Foreskin keratinocyte (primary cell): ENCODE measurements at places on chromosomes 1 and 21. TPM values are rescaled to one million over a fixed set of nuclear protein-coding genes. Genes with fewer than 3 reads are reported as not detected.
A peak's percentile ranks its signal among the peaks of the same experiment; 100 is the strongest.

- no peak for DNase-seq
Measured at GRCh38 chr1:205315008-205315618, 6.4 kb downstream of the NUAK2 start.

DNA sequence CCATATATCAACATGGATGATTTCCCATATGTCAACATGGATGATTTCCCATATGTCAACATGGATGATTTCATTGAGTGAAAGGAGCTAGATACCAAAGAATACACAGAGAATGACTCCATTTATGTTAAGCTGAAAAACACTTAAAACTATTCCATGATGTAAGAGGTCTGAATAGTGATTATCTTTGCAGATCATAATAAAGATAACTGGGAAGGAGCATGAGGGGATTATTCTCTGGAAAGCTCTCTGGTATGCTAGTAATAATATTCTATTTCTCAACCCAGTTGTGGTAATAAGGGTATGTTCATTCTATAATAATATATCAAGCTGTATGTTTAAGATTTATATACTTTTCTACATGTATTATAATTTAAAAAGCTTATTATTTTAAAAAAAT, 14.1 kb downstream of the SYNJ1 start:
- DNase-seq: no peak

DNA sequence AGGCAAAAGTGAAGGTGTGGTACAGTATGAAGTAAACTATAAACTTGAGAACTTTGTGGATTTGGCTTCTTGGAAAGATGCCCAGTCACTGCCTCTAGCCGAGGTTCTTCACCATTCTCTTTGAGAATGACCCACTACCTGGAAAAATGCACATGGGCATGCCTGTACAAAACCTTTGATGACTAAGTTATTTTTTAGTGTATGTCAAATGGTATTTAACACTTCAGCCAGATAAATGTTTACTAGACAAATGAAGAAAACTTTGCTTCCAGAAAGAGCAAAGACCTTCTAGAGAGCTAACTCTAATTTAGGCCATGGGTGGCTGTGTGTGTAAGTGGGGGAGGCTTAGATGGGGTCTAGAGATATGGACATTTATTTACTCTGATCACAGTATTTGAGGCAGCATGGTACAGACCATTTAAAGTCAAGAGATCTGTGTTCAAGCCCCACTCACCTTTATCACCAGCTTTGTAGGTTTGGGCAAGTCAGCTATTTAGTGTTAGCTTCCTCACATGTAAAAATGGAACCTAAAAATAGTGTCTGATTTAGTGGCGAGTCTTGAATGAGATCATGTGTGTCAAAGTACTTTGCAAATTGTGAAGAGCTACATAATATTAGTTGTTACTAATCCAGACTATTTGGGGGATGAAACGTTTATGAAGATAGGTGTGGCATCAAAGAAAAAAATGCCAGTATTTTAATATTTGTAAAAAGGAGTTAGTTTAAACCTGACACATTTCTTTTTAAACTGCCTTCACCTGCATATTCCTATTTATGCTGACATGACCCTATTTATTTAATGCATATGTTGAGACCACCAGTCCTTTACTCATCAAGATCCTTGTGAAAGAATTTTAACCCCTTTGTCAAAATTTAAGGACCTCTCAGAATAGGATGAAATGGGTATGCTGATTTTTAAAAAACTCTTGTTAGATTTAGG, 20.2 kb downstream of the NFYC start:
- DNase-seq: peak; percentile 94

Gene DNAH14
- total RNA-seq: 13.9 and 15.2 TPM in 2 replicates

Gene LGALS8
- 30.1 and 41.4 TPM in 2 replicates for total RNA-seq

DNA sequence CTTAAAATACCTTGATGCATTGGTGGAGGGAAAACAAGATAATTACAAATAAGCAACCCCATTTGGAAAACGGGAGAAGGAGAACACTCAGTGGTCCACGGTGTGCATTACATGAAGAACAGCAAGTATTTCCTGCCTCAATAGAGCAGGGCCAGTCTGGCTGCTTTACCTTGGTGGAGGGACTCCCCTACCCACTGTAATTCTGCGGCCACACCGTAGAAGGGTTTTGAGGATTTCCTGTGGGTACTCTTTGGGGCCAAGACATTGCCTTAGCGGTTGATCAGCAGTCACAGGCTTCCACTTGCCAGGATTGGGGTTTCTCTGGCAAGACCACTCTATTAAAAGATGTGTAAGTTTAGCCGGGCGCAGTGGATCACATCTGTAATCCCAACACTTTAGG, 16.3 kb upstream of the TMEM54 start:
- DNase-seq: no peak
